Occipital lobe (tissue), 3 donors: ENCODE measurements at places on chromosomes 11 and 22.

GRCh38 chr22:22897091-22897490 lies 9.5 kb downstream of the IGLL5 start:
- DNase-seq, result no peak

DNA sequence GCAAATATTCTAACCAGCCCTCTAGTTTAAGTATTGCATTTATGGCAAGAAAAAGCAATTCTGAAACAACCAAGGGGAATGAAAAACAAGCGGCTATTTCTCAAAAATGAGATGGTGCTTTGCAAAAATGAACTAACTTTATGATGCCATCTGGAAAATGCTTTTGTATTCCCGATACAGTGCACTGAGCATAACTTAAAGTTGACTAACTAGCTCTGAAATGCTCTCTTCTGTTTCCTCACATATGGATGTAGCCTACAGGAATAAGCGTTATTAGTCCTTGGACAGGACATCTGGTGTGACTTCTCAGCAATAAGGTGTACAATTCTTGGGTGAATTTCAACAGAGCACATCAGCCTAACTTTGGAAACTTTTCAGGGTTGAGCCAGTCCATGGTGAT lies 228.2 kb upstream of the DDI1 start:
- DNase-seq, result no peak

- DNase-seq, result no peak
Observed at GRCh38 chr11:122050021-122050690, 65.9 kb downstream of the BLID start.

DNA sequence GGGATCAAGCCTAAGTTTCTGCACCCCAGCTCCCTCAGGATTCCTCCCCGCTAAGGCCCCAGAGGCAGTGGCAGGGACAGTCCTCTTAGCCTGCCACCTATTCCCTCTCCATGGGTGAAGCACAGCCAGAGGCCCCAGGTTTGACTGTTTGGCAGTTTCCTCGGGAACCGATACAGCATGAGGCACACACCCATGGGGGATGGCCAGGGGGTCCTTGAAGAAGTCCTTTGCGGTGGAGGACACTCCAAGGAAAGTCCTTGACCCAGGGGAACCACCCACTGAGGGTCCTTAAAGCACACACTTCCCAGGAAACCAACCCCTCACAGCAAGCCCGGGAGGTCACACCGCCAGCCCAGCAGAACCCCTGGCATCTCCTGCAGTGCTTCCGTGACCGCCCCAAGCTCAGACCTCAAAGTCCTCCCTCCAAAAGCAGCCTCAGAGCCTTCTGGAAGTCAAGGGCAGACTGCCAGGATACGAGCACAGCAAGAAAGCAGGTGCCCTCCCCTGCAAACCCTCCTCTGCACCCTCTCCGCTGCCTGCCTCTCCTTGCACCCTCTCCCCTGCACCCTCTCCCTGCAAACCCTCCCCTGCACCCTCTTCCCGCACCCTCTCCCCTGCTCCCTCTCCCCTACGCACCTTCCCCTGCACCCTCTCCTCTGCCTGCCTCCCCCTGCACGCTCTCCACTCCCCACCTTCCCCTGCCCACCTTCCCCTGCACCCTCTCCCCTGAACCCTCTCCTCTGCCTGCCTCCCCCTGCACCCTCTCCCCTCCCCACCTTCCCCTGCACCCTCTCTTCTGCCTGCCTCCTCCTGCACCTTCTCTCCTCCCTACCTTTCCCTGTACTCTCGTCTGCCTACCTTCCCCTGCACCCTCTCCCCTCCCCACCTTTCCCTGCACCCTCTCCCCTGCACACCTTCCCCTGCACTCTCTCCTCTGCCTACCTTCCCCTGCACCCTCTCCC lies 1.4 kb downstream of the SIGIRR start:
- no peak for DNase-seq

DNA sequence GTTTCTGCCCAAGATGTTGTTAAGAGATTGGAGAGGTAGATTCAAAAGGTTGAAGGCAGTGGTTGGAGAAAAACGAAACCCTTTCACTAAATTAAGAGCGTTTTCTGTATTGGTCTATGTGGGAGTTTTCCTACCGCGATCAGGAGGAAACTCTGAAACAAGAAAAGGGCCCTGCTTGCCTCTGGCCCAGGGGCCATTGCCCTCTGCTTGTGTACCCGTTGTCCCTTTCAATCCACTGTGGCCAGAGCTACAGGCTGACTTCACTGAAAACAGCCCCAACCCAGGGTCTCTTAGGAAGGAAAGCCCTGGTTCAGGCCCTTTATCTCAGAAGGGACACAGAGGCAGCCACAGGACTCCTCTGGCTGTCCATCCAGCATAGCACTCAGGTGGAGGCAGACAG lies 99.1 kb downstream of the CSNK2A3 start:
- no peak for DNase-seq

DNA sequence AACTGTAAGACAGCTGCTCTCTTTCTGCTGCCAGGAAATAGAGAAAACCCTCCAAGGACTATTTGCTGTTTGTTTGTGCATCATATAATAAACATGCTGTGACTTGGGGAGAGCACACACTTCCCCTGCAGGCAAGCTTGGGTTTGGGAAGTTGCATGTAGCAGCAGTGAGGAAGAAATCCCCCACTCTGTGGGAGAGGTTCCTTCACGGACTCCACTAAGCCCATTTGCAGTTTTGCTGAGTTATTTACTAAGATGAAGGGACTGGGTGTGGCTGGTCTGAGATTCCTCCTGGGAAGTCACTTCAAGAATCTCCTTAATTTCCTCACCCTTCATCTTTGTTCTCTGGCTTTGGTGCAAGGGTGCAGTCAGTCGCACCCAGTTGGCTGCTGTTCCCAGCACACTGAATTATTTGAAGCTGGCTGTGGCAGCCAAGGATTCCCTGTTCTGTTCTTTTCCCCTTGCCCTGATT lies 104.9 kb downstream of the ARFGAP2 start:
- DNase-seq, result no peak

GRCh38 chr22:33300165-33300564 lies 242.0 kb upstream of the SYN3 start:
- DNase-seq, result no peak

- DNase-seq, result no peak
Observed at GRCh38 chr22:23397008-23397612, 183.0 kb downstream of the IGLL1 start.

DNA sequence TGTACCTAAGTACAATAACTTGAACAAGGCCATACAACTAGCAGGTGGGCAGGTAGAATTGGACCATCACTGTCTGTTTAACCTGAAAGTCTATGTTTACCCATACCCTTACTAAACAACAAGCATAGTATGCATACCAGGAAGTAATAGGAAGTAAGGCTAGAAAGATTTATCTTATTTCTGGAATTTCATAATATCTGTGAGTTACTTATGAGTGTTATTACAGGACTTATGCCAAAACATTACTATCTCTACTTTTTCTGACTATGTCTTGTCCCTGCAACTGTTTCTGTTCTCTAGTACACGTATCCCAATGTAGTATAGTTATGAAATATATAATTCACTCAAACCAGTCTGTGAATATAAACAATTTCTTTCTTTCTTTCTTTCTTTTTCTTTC lies 1400.8 kb upstream of the TENM4 start:
- no peak for DNase-seq

DNA sequence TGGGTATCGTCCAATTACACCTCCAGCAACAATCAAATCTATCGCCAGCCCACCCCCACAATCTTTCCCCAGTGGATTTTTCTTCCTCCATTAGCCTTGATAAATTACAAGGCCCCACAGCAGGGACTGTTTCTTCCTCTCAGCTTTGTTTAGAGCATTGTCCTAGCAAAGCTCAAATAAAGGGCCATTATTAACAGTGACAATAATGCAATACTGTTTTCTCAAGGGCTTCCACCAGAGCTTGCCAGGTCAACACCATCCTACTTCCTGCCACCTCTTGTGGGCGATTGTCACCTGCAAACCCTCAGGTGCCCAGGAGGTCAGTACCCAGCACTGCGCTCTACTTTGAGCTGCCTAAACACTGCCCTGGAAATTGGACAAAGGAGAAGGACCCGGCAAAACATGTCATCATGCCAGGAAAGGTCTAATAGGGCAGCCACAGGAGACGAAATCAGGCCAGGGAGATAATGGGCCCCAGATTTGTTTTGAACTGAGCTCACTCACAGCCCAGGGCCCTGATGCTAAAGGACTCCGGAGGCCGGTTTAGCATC lies 95.2 kb downstream of the ABTB2 start:
- no peak for DNase-seq

GRCh38 chr11:60977836-60978235 lies 6.4 kb downstream of the CD6 start:
- DNase-seq, result no peak
